ENCODE measurements at places on chromosomes 2 and 18.

DNA sequence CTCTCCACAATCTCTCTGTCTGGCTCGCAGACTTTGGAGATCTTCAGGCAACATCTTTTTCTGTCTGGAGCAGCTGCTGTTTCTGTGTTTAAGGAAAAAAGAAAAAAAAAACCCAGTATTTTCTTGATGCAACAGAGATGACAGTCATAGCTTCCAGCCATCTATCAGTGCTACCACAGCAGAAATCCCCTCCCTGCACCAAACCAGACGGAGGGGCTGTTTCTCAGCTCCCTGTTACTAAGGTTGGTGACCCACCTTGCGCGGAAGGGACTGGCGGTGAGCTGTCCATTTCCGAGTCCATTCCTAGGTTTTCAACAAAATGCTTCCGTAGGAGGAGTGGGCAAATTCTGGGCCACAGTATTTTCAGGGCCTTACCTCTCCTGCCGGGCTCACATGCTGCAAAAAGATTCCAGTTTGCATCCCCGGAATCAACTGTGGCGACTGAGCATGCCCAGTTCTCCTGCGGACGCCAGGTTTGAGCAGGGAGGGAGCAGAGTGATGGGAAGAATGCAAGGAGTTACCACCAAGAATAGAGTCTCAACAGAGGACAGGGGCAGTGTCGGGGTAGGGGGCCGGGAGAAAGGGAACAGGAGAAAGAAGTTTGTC, 1.2 kb downstream of the SLC4A10 start:
- DNase-seq: no peak

DNA sequence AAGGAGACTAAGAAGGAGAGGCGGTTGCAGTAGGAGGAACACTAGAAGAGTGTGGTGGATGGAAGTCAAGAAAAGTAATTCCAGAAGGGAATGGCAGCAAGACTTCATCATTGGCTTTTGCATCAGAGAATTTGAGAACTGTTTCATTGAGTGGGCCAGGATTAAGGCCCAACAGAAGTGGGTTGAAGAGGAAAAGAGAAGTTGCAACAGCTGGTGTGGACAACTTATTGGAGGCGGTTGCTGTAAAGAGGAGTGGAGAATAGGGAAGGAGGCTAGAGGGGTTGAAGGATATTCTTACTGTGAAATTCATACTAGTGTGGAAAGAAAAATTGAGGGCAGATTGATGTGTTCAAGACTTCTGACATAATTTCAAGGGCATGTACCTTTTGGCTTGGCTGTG, 168.7 kb upstream of the FN1 start:
- no peak for DNase-seq

- peak; percentile 69 for DNase-seq
Measured at GRCh38 chr2:113124181-113124961, 3.0 kb upstream of the IL1RN start.

DNA sequence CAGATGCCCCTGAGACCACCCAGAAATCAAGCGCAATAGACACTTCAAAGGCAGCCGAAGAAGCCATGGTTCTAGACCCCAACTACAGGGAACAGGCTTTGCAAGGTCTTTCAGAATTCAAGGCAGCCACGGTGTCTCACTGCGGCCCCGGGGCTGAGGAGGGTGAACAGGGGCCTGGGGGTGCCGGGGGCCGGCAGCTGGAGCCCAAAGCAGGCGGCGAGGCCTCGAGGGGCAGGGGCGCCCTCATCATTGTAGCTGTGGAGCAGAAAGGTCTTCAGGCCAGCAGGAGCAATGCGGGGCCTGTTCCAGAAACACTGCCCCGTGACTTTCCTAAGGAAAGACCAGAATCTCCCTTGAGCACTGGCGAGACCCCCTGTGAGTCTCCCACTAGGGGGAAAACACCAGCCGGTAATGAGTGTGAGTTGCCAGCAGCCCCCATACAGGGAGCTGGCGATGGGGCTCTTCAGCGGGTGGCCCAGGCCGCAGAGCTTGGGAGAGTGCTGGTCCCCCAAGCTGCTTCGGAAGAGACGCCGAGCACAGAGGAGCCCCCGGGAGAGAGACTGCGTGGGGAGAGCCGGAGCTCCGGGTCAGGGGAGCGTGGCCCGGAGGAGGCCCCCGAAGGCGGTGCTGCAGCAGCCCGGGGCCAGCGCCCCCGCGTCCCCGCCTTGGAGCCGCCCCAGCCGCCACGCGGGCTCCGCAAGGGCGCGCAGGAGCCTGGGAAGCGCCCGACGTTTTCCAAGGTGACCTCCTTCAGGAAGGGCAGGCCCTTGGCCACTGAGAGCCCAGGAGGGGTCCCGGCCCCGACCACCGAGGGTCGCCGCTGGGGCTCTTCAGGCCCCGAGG, 79.1 kb downstream of the ARHGEF4 start:
- no peak for DNase-seq

- peak; percentile 54 for DNase-seq
Measured at GRCh38 chr2:113136828-113137775, 9.7 kb downstream of the IL1RN start.

- DNase-seq: peak; percentile 51
Measured at GRCh38 chr2:216666461-216667233, 28.7 kb downstream of the IGFBP5 start.

GRCh38 chr2:212995920-212996319, 155.5 kb downstream of the IKZF2 start:
- DNase-seq: no peak

DNA sequence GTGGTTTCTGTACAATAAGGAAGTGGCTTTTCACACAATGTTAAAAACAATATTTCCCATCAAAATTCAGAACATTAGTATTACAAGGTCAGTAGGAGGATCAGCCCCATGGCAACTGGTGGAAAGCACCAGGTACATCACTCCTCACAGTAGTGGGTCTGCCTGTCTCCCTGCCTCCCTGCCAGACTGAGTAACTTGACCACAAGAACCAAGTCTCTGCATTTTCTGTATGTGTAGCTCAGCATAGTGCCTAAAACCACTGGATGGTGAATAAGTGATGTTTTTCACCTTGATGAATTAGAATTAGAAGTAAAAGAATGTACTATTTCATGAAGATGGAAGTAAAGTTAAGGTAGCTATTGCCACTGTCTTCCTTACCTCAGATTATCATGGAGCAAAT, 4.1 kb upstream of the WDR7 start:
- no peak for DNase-seq

- DNase-seq: no peak
Measured at GRCh38 chr2:178208817-178209216, 14.5 kb downstream of the OSBPL6 start.

- no peak for DNase-seq
Measured at GRCh38 chr2:104597942-104598341, 256.0 kb upstream of the POU3F3 start.

GRCh38 chr2:167988296-167988695, 259.1 kb downstream of the STK39 start:
- no peak for DNase-seq

- DNase-seq: peak; percentile 19
Measured at GRCh38 chr18:8367217-8367988, 241.8 kb upstream of the RAB12 start.

DNA sequence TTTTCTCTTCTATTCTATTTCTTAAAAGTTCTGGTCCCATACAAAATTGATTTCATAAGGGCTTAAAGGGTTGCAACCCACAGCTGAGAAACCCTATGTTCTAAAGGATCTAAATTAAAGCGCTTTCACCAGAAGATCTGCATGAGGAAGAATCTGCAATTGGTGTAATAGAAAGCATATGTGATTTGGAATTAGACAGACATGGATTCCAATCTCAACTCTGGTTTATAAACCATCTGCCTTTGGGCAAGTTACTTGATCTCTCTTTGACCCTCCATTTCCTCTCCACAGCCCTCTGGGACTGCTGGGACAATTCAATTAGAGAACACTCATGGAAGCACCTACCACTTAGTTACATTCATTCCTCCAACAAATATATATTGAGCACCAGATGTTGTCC, 178.7 kb downstream of the ANTXR1 start:
- no peak for DNase-seq

- no peak for DNase-seq
Measured at GRCh38 chr2:113034016-113034415, 18.7 kb downstream of the IL36B start.

GRCh38 chr2:135585586-135585985, 54.3 kb downstream of the R3HDM1 start:
- DNase-seq: no peak

DNA sequence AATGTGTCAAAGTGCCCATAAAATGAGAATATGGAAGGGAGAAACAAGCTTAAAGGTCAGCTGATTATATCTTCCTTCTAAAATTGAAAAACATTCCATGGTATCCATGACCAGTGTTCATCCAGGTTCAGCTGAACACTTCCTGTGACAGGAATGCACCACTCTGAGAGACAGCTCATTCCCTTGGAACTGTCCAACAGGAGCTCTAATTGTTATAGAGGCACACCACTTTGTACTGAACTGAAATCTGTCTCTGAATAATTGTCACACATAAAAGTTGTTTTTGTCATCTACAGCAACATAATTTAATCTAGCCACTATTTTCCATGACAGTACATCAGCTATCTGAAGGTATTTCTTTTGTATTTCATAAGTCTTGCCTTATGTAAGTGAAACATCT, 195.9 kb upstream of the ZNF804A start:
- DNase-seq: no peak

DNA sequence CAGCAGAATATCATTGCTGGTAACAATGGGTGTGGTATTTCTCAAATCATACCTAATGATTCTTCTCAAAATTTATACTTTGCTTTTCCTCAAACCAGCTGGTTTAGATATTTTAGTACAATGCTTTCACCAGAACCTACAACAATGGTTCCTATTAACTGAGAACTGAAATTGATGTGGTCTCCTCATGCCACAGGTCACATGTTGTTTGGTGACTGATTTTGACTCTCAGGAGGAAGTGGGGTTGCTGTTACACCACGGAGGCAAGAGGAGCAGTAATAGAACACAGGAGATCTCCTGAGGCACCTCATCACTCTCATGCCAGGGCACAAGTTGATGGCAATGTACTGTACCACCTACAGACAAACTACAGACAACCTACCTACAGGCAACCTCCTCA, 3.0 kb upstream of the CEP68 start:
- DNase-seq: no peak

GRCh38 chr2:9508931-9509330, 34.6 kb downstream of the IAH1 start:
- no peak for DNase-seq

- no peak for DNase-seq
Measured at GRCh38 chr2:10785260-10785659, 27.3 kb downstream of the PDIA6 start.

GRCh38 chr2:233079953-233080835, 20.1 kb downstream of the INPP5D start:
- DNase-seq: no peak

DNA sequence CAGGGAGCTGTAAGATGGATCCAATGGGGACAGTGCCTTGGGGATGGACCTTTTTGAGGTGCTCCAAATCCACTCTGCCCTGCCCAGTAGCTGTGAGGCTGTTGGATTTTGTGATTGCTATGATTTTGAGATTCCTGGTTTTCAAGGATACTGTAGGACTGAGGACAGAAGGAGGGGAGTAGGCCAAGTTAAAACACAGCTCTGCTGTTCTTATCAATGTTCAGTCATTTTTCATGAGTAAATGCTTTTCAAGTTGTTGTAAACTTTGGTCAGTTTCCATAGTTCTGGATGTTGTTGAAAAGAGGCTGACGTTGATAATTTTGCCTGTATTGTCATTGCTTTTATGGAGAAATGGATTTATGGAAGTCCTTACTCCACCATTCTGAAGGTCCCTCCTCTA, 361.2 kb downstream of the ZNF516 start:
- no peak for DNase-seq

- no peak for DNase-seq
Measured at GRCh38 chr18:39685303-39685902, 2119.8 kb upstream of the CELF4 start.

DNA sequence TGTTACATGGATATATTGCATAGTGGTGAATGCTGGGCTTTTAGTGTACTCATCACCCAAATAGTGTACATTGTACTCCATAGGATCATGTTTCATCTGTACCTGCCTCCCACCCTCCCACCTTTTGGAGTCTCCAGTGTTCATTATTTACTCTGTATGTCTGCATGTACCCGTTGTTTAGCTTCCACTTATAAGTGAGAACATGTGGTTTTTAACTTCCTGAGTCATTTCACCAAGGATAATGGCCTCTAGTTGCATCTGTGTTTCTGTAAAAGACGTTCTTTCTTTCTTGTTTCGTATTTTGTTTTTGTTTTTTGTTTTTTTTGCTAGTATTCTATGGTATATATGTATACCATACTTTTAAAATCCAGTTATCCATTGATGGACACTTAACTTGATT, 107.5 kb downstream of the MSTN start:
- DNase-seq: no peak

DNA sequence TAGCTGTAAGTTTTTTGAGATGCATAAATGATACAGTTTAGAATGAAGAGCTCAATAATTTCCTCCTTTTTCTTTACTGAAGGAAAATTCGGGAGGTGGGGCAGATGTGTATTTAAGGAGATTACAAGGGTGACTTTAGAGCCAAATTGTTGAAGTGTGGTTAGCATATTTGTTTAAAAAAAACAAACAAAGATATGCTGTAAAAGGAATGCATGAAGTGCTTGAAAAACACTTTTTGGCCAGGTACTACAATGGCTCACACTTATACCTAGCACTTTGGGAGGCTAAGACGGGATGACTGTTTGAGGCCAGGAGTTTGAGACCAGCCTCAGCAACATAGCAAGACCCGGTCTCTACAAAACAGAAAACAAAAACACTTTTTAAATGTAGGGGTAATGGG, 38.4 kb downstream of the CD302 start:
- no peak for DNase-seq

- DNase-seq: no peak
Measured at GRCh38 chr2:200498402-200499162, 11.3 kb downstream of the KCTD18 start.

GRCh38 chr2:160431441-160431840, 62.2 kb downstream of the RBMS1 start:
- DNase-seq: no peak

- peak; percentile 99 for DNase-seq
Measured at GRCh38 chr2:240991378-240992263, 6.8 kb upstream of the SNED1 start.

- peak; percentile 97 for DNase-seq
Measured at GRCh38 chr2:21256006-21256405, 132.2 kb downstream of the TDRD15 start.

- no peak for DNase-seq
Measured at GRCh38 chr2:88080545-88080944, 12.9 kb downstream of the SMYD1 start.

DNA sequence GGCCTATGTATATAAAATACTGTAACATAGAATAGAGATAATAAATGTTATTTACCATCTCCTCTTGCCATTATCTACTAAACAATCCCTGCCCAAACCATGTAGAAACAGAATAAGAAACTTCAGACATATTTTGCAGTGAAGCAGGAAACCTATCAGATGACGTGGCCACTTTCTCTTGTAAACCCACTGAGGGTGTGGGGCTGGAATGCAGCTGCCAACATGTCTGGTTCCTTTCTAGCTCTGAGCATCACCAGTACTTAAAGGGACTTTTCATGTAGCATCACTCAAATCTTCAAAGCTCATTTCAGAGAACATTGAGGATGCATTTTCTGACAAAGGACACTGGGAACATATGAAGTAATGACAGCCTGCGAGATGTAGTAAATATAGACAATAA, 251.8 kb downstream of the LPIN1 start:
- no peak for DNase-seq

GRCh38 chr2:145751629-145752028, 1231.7 kb upstream of the ZEB2 start:
- peak; percentile 60 for DNase-seq

All from kidney capillary endothelial cell (primary cell).